T-helper 22 cell (primary cell): ENCODE measurements at places on chromosomes 1 and 21.

DNA sequence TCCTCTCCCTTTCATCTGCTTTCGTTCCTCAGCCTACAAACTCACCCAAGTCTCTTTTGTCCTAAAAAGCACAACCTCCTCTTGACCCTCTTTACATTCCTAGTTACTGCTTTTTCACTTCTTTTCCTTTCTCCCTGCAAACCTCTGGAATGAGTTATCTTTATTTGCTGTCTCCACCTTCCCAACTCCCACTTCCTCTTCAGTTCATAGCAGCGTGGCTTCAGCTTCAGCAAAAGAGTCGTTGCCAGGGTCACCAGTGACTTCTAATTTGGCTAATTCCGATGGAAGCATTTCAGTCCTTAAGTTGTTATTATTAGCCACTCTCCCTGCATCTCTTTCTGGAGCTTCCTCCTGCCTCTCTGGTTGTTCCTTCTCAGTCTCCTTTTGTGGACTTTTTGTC, 6.2 kb upstream of the TMEM54 start:
- DNase-seq = no peak

DNA sequence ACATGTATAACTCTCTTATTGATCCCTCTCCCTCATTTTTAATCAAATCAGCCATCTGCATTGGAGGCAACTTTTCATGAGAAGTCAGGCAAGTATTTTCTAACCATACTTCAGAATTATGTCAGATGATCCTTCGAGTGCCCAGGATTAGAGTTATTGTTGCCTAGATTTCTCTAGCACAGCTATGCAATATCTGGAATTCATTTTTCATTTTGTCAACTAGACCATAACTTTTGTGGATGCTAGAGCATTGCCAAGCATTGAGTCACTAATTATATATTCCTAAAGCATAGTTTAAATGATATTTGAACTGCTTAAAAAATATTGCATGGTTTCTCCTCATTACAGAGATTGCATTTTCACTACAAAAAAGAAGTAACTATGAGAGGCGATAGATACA, 21.2 kb downstream of the HFM1 start:
- DNase-seq = no peak

- peak; percentile 6 for DNase-seq
Measured at GRCh38 chr1:232923739-232924386, 26.5 kb upstream of the NTPCR start.

- no peak for DNase-seq
Measured at GRCh38 chr21:33857846-33858666, 57.5 kb downstream of the ATP5PO start.

DNA sequence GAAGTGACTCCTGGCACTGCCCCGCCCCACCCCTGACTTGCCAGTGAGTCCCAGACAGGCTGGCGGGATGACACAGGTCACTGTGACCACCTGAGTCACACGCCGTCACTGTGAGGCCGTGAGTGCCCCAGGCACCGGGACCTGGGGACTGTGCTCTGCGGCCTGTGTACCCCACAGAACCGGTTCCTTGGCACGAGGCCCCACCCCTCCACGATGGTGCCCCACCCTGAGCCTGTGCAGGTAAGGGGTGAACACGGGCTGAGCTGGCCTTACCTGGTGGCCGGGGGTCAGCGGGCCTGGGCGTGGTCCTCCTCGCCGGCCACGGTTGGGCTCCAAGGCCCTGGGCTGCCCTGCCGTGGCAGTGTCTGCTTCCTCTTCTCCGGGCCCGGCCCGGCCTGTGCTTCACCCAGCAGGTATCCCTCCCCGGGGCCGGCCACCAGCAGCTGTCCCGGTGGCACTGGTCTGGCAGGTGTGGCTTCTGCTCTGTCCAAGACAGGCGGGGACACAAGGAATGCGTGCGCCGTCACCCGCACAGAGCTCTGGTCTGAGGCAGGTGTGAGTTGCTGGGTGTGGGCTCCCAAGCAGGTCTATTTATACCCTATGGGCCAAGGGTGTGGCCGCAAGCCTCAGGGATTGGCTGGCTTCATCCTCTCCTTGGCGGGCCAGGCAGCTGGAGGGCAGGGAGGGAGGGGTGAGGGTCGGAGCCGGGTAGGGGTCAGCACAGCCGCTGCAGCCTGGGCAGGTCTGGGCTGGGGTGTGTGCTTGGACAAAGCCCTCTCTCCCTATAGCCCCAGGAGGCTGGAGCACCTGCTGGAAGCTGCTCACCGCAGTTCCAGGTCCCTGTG, at the start of gene RNF223:
RNF223 (minus strand) TSS at position 564 of the 845 bp plus-strand sequence. CDS start 1,740 bp downstream, outside the sequence.
- no peak for DNase-seq

DNA sequence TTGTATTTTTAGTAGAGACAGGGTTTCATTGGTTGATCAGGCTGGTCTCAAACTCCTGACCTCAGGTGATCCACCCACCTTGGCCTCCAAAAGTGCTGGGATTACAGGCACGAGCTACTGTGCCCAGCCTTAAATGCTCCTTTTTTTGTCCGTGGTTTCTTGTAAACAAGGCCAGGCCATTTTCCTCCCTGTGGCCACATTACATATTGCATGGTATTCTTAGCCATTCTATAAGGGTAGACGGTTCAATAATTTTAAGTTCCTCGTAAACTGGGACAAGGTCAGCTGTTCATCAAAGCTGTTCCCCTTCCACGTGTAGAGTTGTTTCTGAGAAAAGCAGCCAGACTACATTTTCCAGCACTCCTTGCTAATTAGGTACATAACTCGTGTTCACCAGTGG, 10.3 kb upstream of the LUZP1 start:
- DNase-seq = no peak

DNA sequence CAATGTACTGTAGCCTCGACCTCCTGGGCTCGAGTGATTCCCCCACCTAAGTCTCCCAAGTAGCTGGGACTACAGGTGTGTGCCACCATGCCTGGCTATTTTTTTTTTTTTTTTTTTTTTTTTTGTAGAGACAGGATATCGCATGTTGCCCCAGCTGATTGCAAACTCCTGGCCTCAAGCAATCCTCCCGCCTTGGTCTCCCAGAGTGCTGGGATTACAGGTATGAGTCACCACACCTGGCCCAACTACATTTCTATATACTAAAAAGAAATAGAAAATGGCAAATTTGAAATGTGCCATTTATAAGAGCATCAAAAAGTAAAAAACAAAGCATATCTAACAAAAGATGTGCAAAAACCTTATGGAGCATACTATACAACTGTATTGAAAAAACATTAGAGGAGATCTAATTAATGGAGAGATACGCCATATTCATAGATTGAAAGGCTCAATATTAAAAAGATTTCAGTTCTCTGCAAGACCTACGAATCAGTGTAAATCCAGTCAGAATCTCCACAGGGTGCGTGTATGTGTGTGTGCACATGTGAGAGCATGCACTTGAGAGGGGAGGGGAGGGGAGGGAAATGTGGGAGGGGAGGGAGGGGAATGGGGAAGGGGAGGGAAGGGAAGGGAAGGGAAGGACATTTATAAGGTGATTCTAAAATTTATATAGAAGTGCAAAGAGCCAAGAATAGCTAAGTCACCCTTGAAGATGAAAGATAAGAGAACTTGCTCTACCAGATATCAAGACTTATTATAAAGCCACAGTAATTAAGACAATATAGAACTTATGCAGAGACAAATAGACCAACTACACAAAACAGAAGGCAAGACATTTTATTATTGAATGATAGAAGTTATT, 15.5 kb upstream of the PADI4 start:
- DNase-seq = no peak

DNA sequence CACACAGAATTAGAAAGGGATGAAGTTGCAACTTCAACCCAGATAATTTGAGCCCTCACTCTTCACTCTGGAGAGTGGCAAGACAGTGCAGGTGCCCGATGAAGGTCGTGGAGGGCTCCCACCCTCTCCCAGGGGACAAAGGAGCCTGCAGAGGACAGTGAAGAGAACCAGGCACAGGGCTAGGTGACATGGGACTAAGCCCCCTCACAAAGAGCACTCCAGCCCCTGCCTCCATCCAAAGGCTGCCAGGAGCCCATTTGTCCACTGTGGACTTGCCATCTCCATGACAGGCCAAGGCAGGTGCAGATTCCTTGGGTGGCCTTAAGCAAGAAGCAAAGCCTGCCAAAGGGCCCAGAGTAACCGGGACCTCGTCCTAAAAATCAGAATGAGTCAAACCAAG, 15.1 kb downstream of the ERRFI1 start:
- no peak for DNase-seq

DNA sequence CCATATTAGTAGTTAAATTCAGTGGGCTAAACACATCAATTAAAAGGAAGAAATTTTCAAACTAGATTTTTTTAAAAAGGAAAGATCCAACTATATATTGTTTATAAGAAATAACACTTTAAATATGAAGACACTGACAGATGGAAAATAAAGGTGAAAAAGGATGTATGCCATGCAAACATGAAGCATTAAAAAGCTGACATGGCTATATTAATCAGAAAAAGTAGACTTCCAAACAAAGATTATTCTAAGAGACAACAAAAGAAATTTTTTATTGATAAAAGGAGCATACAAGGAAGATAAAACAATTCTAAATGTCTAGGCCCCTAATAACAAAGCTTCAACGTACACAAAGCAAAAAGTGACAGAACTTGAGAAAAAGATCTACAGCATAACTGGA, 92.2 kb downstream of the ATF6 start:
- DNase-seq = no peak

DNA sequence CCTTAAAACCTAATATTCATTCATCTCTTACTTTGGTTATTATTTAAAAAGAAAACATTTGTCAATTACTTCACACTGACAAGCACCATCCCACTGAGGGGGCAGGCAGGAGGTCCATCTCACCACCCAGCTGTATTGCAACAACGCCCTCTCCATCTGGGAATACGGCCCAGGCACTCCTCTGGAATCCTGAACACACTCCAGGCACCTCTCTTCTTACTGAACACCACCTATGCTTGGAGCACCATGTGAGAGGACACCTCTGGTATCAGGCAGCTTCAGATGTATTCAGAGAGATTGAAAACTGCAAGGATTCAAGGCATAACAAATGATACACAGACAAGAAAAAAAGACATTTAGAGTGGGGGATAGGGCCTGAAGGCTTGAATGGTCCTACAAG, 147.1 kb downstream of the CACNA1E start:
- DNase-seq = no peak

DNA sequence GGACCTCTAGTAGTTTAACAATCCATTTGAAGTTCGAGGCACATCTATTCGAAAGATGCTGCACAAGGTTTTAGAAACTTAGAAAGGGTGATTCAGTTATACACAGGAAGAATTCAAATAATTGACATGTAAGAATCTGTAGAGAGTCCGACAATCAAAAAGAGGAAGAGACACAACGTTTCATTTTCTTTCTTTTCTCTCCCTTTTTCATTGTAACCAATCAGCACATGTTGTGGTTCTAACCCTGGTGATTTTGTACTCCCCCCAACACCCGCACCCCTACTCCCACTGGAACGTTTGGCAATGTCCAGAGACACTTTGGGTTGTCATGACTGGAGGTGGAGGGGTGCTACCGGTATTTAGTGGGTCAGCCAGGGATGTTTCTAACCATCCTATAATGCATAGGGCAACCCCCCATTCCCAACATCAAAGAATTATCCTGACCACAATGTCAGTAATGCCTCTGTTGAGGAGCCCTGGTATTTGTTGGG, 4.9 kb downstream of the TGFB2 start:
- DNase-seq = no peak

GRCh38 chr1:196649990-196650389, 1.9 kb upstream of the CFH start:
- no peak for DNase-seq

DNA sequence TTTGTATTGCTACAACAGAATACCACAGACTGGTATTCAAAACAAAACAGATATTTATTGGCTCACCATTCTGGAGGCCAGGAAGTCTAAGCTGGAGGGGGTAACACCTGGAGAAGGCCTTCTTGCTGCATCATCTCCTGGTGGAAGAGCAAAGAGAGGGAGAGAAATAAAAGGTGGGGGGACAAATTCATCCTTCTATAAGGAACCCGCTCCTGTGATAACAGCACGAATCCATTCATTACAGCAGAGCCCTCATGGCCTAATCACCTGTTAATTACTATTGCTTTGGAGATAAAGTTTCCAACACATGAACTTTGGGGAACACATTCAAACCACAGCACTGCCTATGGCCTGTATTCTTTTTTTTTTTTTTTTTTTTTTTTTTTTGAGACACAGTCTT, 5.4 kb downstream of the S100A2 start:
- DNase-seq = no peak

DNA sequence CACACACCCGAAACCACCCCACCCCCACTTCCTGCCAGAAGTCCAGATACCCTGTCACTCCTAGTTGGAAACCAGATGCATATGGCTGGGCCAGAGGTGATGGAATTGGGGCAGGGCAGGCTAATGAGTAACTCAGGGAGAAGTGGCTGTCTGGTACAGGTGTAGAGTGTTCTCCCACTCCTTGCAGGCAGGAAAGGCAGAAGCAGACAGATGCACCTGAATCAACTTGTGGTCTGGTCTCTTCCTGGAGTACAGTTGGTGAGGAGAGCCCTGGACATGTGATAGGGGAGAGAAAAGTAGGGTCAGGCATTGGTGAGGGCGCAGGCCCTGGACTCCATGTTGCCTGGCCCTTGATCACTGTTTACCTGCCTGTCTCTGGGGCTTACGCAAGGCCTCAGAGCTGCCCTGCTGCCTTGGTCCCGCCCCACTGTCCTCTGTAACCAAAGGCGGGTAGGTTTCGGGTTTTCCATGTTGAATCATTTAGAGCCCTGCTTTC, 2.5 kb downstream of the CGN start:
- DNase-seq = no peak

DNA sequence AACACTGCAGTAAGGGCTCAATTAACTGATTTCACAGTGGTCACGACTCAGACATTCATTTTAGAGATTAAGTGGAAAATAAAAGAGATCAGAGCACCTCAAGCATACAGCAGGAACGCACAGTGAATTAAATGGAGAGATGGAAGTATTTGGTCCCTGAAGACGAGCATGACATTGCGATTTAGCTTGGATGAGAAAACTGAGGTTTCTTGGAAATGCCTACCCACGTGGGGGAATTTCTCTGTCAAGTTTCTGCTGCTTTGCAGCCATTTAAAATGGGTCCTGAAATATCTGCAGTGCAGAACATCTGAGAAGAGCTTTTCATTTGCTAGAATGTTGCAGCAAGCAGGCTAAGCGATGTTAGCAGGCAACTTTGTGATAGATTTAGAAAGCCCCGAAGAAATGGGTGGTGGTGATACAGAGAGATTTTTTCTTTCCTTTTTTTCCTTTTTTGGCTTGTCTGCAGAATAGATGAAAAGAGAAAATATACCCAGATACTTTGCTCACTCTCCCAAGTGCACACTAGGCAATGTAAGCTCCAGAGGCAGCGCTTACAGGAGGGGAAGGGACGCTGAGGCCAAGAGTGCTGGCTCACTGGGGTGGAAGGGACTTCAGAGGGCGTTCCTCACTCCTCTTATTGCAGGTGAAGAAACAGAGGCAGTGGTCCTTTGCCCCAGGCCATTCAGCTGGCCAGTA, 258.0 kb downstream of the KCNJ6 start:
- DNase-seq = no peak

GRCh38 chr1:93617670-93618499, 63.8 kb downstream of the BCAR3 start:
- DNase-seq = no peak

GRCh38 chr1:86993269-86993985, 79.0 kb downstream of the HS2ST1 start:
- DNase-seq = no peak

- no peak for DNase-seq
Measured at GRCh38 chr1:38489844-38490270, 369.7 kb downstream of the RRAGC start.
